ENCODE measurements at places on chromosomes 16 and 17.
A peak's percentile ranks its signal among the peaks of the same experiment; 100 is the strongest.

- DNase-seq = peak; percentile 9
Observed at GRCh38 chr16:30349675-30350074, 5.4 kb downstream of the CD2BP2 start.

- DNase-seq = peak; percentile 60
Observed at GRCh38 chr17:82655038-82655479, 6.8 kb upstream of the WDR45B start.

DNA sequence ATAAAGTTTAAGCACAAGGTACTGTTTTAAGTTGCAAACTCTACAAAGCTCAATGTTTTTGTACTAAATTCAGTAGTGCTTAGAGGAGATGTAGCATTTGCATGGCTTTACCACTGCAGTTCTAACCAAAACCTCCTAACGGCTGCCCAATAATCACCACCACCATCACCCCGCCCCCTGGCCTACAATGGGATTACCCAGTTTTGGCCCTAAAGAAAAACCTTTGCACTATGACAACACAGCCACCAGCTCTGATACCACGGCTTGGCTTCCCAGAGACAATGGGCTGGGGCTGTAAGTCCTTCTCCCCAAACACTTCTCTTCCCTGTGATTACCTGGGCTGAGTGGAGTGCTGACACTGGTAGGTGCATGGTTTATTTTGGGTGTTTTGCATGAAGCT, 58.4 kb upstream of the MTMR4 start:
- DNase-seq = no peak

DNA sequence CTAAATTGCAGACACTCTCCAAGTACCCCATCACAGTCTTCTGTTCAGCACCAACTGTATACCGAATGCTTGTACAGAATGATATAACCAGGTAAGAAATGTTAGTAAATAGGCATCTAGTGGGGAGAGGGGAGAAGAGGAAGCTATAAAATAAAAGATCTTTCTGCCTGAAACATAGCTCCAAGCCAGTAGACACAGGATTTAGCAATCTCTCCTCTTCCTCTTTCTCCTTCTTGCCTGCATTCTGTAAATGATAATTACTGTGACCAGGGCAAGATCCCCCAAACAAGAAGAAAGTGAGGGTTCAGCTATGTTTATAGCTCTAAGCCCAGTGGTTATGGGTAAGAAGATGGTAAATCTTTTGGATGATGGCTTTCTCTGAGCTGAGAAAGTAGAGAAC, 17.9 kb downstream of the ACSM3 start:
- no peak for DNase-seq

GRCh38 chr16:85286066-85286831, 174.0 kb upstream of the CIBAR2 start:
- DNase-seq = no peak

- peak; percentile 33 for DNase-seq
Observed at GRCh38 chr16:84144209-84144858, 643 bp downstream of the HSDL1 start.

DNA sequence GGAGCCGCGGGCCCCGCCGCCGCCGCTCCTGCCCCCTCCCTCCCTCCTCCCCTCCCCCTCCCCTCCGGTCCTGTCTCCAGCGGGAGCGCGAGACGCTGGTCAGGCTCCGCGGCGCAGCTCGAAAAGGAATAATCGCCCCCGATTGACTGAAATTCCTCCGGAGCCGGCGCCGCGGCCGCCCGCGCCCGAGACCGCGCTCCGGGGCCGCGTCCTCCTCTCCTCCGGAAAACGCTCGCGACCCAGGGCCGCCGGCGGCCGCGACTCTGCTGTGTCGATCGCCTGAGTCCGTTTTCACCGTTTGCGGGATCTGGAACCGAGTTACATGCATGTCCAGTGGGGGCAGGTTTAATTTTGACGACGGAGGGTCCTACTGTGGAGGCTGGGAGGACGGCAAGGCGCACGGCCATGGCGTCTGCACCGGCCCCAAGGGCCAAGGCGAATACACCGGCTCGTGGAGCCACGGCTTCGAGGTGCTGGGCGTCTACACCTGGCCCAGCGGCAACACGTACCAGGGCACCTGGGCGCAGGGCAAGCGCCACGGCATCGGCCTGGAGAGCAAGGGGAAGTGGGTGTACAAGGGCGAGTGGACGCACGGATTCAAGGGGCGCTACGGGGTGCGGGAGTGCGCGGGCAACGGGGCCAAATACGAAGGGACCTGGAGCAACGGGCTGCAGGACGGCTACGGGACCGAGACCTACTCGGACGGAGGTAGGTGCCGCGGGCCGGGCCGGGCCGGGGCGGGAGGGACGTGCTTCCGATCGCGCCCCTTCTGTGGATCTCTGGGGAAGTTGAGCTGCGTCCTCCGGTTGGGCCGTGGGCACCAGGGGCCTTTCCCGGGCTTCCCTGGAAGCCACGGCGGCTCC, 744 bp downstream of the JPH3 start:
- DNase-seq = no peak

- DNase-seq = no peak
Observed at GRCh38 chr17:51768706-51769105, 389.8 kb downstream of the CA10 start.

Measured in transverse colon (tissue), 4 donors.